Stimulated activated CD8-positive, alpha-beta memory T cell treated with anti-CD3 and anti-CD28 coated beads, Interleukin-15, amount 100 ng/mL, for 4 hours (primary cell): ENCODE measurements at places on chromosomes 3 and 15.

- DNase-seq = no peak
Measured at GRCh38 chr3:111784001-111784400, 75.1 kb upstream of the PHLDB2 start.

- no peak for DNase-seq
Measured at GRCh38 chr3:186421946-186422345, 59.9 kb upstream of the DGKG start.

DNA sequence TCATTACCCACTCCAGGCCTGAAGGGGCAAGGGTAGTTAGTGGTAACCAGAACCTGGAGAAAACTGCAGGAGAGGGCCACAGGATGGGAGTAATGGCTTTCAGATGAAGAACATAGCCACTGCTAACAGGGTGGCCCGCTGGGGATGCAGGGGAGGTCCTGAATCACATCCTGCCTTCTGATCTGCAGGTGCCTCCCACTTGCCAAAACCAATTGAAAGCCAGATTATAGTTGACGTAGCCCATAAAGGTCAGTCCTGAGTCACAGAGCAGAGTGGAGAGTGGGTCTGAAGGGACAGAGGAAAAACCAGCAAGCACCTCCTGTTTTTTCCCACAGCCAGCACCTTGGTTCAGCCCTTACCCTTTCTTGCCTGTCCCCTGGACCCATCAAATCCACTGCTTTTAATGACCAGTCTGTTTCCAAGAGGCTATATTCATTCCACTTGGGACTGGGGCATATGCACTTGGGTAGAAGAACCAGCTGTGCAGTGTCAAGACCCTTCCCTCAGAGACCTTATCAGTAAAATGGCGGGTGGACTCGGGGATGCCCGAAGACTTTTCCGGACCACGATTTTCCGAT lies 646 bp upstream of the SLC35G2 start:
- DNase-seq = no peak

DNA sequence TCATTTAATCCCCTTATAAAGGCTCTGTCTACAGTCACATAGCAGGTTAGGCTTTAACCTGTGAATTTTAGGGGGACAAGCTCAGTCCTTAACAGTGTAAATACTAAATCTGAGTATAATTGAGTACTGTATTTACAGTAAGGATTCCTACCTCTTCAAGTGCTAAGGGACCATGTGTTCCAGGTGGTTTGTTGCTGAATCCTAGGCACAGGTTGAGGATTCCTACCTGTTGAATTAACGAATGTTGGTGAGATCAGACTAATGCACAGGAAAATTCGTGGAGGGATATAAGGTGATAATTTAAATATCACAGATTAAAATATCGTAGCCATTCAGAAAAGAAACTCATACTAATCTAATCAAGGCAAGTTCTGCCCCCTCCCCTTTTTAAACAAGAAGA lies 24.9 kb downstream of the CDV3 start:
- no peak for DNase-seq

- DNase-seq = no peak
Measured at GRCh38 chr15:66952756-66953522, 112.5 kb upstream of the SMAD3 start.

DNA sequence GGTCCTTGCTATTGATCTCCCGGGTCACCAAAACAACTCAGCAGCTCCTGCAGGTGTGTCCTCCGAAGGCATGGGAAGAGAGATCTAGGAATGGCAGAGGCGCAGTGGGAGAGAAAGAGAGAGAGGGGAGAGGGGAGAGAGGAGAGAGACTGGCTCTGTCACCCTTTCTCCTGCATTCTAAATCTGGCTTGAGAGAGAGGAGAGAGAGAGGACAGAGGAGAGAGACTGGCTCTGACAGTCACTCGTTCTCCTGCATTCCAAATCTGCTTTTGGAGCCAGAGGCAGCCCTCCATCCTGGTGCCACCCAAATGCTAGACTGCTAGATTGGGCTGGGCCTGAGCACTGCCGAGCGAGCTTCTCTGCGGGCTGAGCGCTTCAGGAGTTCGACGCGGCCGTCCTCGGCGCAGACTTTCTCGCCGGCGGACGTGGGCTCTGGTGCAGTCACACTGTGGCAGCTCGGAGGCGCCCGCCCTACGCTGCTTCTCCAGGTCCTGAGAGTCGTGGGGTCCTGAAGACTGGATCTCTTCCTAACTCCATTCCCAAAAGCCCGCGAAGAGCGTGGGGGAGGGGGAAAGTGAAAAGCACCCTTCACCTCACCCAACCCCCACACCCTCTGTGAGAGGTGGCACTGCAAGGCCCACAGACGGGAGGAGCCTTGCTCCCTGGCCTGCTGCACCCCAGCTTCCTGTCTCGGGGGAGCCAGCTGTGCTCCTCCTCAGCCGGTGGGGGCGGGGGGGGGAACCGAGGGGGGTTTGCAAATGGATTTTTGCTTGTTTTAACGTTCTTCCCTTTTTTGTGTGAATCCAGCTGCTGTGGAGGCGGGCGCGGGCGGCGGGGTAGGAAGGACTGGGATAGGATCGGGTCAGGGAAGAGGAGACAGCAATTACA lies 222.3 kb downstream of the MEIS2 start:
- DNase-seq = no peak

GRCh38 chr3:137765310-137766033 lies 1.4 kb downstream of the SOX14 start:
- no peak for DNase-seq

- no peak for DNase-seq
Measured at GRCh38 chr3:37221407-37221806, 47.0 kb upstream of the LRRFIP2 start.

GRCh38 chr3:122498152-122498551 lies 16.6 kb downstream of the KPNA1 start:
- DNase-seq = no peak
